ENCODE measurements at places on chromosomes 16 and 17.

DNA sequence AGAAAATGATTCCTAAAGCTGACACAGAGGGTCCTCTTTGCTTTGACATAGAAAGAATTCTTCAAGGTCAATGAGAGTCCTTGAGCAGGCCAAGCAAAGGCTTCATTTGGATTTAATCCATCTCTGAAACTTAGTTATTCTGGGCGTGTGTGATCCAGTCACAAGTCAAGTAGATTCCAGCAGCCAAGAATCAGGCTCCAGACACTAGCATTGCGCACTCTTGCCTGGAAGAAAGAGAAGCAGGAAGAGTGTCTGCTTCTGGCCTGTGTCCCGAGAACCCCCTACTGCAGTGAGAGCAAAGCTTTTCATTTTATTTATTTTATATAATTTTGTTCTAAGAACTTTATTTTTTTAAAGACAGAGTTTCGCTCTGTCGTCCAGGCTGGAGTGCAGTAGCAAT is 88.2 kb upstream of the CACNG5 start:
- DNase-seq, result no peak

GRCh38 chr16:81006211-81006812 is 373 bp downstream of the CMC2 start:
- peak; percentile 72 for DNase-seq

DNA sequence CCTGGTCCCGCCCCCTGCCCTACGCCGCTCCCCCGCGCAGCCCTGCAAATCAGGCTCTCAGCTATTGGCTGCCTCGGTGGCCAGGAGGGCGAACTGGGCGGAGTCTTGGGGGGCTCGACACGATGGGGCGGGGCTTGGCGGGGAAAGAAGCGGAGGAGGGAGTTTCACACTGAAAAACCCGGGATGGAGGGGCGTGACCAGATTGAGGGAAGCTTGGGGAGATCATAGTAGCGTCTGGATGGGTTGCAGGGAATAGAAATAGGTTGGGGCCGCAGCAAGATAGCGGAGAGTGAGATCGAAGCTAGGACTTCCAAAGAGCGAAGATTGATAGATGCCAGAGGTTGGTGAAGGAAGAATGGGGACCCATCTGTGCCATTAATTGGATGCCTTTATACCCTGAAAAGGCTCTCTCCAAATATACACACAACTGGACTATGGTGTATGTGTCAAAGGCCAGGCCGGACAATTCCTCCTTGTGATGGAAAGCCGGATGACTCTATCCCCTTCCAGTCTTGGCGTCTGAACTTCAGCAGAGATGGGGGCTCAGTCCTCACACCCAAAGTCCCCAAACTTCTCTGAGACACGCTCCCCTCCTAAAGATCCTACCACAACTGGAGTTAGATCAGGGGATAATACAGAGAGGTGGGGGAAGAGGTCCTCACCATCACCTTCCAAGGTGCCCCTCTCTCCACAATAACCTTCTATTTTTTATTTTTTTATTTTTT is 376 bp upstream of the STAC2 start:
- peak; percentile 58 for DNase-seq

DNA sequence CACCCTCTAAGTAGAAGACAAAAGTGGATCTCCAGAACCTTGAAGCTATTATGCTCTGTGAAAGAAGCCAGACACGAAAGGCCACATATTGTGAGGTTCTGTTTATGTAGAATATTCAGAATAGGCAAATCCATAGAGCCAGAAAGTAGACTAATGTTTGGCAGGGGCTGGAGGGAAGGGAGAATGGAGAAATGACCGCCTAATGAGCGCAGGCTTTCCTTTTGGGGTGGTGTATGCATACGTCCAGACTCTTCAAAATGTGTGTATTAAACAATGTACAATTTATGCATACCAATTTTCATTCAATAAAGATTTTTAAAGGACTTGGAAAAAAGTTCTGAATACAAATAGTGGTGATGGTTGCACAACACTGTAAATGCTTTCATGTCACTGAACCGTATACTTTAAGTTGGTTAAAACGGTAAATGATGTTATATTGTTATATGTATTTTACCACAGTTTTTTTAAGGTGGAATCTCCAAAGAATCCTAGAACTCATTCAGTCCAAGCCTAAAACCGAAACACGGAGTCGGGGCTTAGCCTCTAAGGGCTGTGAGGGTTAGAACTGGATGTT is 397.4 kb downstream of the SOX9 start:
- DNase-seq, result no peak

- DNase-seq, result no peak
Observed at GRCh38 chr17:52604105-52604504, 445.6 kb upstream of the CA10 start.

- DNase-seq, result no peak
Observed at GRCh38 chr17:58985367-58985766, 121.3 kb downstream of the TRIM37 start.

DNA sequence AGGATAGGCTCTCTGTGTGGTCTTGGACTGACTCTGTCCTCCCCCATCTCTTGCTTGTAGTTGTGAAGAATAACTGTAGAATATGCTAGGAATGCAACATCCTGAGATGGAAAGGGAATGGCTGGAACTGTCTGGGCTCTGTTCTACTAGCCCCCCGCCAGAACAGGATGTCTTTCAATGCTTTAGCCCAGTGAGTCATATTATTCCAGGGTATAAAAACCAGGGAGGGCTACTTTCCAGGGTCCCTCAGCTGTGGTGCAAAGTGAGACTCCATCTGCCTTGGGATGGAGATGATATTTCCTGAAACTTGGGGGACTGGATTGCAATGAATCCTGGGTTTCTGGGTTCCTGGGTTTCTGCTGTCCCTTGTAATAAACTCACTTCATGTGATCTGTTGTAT is 32.1 kb downstream of the HYDIN start:
- no peak for DNase-seq

DNA sequence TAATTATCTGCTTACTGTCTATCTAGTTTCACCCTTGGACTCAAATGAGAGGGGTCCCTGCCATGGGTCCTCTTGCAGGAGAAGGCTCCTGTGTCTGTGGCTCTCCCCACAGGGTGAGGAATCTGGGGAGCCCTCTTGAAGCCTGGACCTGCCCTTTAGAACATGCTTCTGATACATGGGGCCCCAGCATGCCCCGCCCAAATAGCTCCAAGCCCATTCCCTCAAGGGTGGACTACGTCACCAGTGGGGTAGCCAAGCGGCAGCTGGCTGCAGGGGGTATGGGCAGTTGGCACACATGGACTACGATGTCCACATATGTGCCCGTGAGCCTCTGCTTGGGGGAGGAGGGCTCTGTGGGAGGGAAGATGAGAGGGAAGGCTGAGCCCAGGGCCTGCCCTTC is 39.3 kb downstream of the ARHGAP27 start:
- DNase-seq, result no peak

GRCh38 chr16:58960484-58960883 is 226.4 kb upstream of the GOT2 start:
- no peak for DNase-seq

DNA sequence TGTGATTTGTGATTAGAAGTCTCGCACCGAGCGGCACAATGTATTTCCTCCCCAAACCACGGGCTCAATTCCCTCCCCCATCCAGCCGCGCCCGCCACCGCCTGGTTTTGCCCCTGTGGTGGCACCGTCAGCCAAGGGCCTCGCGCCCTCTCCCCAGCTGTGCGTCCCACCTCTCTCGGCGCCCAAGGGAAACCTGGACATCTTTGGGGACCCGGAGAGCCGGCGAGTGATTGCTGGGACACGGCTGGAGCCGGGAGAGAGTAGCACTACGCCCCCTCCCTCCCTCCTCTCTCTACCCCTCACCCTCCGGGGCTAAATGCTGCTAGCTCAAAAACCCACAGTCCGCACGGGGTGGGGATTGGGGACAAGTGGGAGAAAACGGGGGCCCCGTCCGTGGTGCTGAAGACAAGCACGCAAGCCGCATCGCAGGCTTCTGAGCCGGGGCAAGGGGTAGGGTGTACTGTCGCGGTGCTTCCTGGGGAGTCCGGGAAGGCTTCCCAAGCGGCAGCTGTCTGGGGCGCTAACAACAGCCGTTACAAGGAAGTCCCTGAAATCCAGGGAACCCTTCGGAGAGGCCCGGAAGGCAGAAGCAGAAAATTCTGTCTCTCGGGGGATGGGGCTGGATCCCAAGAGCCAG is 1.4 kb downstream of the CBLN1 start:
- no peak for DNase-seq

DNA sequence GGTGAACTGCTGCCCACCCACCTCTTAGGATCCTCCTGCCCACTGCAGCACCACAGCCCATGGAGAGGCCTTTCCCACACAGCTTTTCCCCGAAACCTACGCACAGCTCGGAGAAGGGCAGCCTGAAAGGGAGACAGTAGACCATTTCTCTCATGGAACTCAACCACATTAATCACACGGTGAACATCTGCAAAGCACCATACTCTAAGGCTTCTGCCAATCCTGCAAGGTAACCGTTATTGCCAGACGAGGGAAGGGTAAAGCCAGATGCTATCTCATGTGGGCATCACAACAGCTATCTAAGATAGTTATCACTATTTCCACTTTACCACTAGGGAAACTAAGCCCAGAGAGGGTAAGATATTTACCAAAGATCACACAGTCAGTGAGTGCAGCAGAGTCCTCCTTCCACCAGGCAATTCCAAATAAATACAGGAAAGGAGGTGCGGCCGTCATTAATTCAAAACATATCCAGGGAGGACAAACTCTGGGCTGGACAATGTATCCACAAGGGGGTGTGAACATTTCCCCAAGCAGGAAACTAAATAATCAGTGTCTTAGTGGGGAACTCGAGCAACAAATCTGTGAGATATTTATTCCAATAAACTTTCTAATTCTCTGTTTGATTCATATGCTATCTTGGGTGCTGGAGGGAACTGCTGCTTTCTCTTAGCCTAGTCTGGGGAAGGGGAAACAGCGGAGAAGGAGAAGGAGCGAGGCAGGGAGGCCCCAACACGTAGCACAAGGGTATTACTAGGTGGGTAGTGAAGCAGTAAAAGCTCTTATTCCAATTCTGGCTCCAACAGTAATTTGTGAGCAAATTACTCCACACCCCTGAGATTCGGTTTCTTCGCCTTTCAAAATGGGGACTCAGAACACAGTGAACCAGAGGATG is 723 bp downstream of the TMEM186 start:
- DNase-seq, result no peak

DNA sequence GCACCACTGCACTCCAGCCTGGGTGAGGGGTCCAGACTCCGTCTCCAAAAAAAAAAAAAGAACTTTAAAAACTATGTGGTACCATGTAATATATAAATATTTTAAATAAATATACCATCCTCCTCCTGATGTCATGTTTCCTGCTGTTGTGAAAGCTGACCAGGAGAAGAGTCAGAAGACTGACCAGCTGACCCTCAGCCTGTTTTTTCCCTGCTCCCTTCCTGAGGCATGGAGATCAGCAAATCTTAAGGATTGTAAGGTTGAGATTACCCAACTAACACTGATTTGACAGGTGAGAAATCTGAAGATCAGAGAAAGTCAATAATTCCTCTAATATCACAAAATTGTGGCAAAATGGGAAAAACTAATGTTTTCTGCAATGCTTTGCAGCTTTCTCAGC is 18.1 kb downstream of the NCOR1 start:
- no peak for DNase-seq

DNA sequence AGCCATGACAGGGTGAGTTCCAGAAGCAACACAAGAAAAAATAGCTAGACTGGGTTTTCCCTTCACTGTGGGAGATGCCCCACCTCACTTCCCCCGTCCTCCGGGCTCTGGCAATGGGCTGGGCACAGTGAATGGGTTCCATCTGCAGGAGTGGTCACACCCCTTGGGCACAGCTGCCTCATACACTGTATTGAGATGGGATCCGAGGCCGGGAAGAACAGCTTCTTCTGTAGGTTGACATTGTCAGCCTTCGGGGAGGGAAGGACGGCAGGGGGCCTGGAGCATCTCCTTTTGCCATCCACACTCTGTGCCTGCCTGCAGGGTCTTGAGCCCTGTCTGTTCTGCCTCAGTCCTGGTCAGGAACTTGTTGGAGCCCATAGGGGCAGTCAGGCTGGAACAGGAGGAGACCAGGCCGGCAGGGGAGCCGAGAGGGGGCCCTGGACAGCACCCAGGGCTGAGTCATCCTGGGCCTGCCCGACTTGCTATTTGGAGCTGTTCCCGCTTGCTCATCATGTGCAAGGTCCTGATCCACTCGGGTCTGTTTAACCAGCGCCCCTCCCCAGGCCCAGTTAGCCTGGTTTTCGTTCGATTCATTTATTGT is 286.7 kb downstream of the SEC14L1 start:
- DNase-seq, result no peak

- no peak for DNase-seq
Observed at GRCh38 chr17:66459811-66460270, 157.4 kb downstream of the PRKCA start.

DNA sequence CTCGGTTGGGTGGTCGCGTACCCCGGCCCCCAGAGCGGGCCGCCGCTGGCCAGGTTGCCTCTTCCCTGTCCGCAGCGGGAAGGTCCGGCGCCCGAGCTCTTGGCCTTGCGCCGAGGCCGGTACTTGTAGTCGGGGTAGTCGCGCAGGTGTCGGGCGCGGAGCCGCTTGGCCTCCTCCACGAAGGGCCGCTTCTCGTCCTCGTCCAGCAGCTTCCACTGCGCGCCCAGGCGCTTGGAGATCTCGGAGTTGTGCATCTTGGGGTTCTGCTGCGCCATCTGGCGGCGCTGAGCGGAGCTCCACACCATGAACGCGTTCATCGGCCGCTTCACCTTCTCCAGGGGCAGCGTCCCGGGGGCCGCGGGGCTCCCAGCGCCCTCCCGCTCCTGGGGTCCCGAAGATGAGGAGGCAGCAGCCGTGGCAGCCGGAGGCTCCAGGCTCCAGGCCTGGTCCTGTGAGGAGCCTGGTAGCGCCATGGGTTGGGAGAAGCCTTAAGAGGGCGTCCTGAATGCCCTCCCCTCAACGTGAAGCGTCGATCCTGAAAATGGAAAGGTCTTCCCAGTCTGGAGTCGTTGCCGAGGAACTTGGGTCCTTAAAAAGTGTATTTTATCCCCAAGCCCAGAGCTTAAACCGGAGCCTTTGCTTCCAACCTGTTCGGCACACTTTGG is 558 bp downstream of the SOX15 start:
- DNase-seq, result peak; percentile 58

DNA sequence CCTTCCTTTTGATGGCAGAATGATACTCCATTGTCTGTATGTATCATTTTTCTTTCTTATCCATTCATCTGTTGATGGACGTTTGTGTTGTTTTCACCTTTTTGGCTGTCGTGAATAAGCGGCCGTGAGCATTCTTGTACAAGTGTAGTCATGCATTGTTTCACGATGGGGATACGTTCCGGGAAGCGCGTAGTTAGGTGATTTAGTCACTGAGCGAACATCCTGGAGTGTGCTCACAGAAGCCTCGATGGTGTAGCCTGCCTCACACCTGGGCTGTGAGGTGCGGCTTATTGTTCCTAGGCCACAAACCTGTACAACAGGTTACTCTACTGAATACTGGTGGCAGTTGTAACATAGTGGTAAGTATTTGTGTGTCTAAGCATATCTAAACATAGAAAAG is 136.5 kb downstream of the CMIP start:
- no peak for DNase-seq

DNA sequence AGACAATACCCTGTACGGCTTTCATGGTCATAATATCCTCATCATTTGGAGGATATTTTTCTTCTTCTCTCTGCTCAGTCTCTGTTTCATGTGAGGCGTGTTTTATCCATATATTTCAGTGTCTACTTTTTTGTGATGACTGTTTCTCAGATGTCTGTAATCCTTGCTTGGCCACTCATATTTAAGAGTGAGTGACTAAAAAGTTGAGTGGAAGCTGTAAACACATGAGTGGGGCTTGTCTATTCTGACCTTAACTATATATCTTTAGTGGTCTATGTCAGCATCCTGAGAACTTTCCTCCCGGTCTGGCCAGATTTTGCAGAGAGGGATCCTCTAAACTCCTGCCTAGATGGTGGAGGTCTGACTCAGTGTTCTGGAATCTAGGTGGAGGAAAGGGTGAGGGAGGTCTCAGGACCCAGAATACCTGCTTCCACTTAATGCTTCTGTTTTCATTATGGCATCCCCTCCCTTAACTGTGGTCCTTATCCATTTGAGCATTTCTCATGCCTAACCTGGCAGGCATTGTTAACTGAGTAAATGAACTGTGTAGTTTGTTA is 6.0 kb downstream of the DDX19B start:
- DNase-seq, result no peak

Measured in activated T-cell treated with anti-CD3 and anti-CD28 coated beads for 48 hours (primary cell).